ENCODE measurements at places on chromosomes 16 and 17.

DNA sequence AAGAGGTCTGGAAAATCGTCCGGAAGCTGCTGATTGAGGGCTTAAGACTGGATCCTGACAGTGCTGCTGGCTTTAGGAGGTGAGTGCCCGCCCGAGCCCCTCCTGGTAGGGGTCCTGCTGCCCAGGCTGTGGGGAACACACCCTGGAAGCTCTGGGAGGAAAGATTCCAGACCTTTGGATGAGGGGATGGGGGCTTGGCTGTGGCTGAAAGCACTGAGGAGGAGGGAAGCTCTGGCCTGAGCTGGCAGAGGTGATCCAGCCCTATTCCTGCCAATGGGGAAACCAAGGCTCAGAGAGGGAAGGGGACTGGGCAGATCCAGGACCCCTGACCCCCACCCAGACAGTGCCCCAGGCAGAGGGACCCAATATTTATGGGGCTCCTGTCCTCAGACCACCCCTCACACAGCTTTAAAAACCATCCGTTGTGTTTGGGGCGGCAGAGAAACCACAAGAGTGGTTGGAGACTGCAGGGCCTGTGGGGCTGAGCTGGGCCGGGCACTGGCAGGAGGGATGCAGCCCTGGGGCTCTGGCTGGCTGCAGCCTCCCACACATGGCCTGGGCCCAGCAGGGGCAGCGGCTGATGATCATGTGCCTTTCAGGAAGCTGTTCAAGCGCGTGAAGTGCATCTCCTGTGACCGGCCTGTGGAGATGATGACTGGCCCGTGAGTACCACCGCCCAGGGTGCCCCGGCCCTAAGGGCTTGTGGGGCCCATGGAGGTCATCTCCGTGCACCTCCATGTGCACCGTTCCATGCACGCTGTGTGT, 22.8 kb downstream of the UBALD1 start:
- no peak overlapping the region for H3K27ac ChIP-seq
- H3K27me3 ChIP-seq = no peaks in the 10 kb centered on the region
- H3K4me1 ChIP-seq = no peaks in the 10 kb centered on the region
- DNase-seq = no peak
- H3K4me3 ChIP-seq = no peak overlapping the region
- H3K36me3 ChIP-seq = no peaks in the 10 kb centered on the region

DNA sequence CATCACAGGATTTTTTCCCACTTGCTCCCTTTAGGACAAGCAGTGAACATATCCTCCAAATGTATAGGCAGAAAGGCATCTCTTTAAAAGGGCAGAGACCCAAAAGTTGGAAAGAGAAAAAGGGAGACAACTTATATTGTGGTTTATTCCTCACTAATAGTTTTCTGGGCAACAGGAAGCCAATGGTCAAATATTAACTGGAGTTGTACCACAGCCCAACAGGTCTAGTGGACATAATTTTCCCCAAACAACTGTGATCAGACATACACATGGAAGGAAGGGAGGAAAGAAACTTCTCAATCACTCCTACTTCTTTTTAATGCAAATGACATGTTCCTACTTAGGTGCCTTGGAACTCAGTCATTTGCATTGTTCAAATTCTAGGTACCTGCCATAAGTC, 78.4 kb downstream of the SOX9 start:
- H3K4me1 ChIP-seq = no peaks in the 10 kb centered on the region
- no peak overlapping the region for H3K27ac ChIP-seq
- H3K27me3 ChIP-seq = no peaks in the 10 kb centered on the region
- H3K36me3 ChIP-seq = no peaks in the 10 kb centered on the region
- no peak for DNase-seq

DNA sequence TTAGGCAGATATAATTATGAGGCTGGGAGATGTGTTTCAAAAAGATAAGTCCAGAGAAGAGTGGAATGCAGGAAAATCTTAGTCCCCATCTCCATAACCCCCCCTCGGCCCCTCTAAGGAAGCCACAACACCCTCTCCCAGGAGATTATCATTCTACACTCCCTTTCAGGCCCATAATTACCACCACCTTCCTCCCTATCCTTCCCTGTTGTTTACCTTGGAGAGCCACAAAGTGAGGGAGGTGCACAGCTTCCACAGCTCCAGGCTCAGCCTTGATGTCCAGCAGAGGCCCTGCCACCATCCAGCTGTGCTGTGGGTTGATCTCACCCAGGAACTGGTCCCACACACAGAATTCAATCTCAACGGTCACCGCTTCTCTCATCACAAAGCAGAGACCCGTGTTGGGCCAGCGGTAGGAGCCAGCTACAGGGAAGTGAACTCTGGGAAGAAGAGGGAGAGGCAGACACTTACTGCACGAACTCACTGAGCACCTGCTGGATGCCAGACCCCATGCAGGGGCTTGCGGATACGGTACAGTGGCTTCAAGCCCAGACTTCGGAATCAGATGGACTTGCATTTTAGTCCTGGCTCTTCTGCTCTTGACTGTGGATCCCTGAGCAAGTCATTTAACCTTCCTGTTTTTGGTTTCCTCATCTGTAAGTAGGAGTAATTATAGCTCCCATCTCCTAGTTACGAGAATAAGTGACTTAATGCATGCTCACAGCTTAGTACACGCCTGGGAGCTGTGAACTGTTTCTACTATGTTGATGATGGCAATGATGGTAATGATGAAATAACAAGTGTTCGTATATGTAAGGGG, 44.1 kb downstream of the MIS12 start:
- no peaks in the 10 kb centered on the region for H3K36me3 ChIP-seq
- no peaks in the 10 kb centered on the region for H3K27me3 ChIP-seq
- no peak for DNase-seq
- H3K4me1 ChIP-seq = no peaks in the 10 kb centered on the region
- H3K27ac ChIP-seq = no peak overlapping the region
- H3K4me3 ChIP-seq = no peak overlapping the region

DNA sequence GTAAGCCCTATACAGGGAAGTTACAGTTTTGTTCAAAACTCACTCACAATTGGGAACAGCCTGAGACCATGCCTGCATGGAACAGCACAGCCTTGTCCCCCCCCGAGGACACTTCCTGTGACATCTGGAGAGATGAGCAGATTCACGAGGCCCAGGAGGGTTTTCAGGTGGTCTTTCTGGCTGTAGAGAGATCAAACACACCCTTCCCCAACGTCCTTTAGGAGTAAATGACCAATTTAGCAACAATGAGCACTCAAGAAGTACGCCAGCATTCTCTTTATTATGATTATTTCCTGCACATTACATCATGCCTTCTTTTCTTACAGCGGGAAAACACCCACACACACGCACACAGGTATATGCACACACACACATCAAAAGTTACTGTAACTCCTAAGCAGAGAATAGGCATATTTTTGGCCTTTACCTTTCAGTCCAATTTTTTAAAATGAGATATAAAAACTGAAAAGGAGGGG, 39.0 kb downstream of the ADCY9 start:
- H3K4me1 ChIP-seq = no peaks in the 10 kb centered on the region
- no peak overlapping the region for H3K27ac ChIP-seq
- H3K4me3 ChIP-seq = no peak overlapping the region
- H3K36me3 ChIP-seq = no peaks in the 10 kb centered on the region
- DNase-seq = no peak

DNA sequence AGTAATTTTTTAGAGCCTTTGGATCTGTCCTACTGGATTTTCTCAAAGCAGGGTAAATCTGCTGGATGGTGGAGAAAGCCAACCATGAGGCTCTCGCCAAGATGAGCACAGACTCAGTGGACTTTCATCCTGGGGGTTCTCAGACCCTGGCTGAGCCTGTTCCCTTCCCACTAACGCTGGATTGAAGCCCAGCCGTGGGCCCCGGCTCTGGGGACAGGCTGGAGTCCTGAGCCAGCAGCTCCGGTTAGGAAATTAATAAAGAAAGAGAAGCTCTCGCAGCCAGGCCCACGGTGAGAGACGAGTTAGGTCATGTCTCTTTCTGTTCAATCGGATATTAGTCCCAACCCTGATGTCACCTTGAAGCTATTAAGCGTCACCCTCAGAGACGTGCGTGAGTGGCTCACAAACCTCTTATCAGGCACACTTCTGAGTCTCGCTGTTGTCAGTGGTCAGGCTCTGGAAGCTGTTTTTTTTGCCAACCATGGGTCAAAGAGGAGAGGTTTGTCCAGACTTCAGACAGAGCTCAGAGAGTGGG, 27.1 kb downstream of the MEOX1 start:
- no peak overlapping the region for H3K27ac ChIP-seq
- no peaks in the 10 kb centered on the region for H3K27me3 ChIP-seq
- no peak overlapping the region for H3K4me3 ChIP-seq
- H3K4me1 ChIP-seq = no peaks in the 10 kb centered on the region

- peak overlapping the region; percentile 45 for H3K4me3 ChIP-seq
- DNase-seq = no peak
- H3K27me3 ChIP-seq = peaks cover 31% of the 10 kb centered on the region
- no peak overlapping the region for H3K27ac ChIP-seq
Measured at GRCh38 chr17:19534562-19535149, 1.0 kb downstream of the SLC47A1 start.

GRCh38 chr17:31226373-31226772, 70.7 kb downstream of the OMG start:
- H3K27ac ChIP-seq = no peak overlapping the region
- DNase-seq = no peak
- no peaks in the 10 kb centered on the region for H3K4me1 ChIP-seq
- no peaks in the 10 kb centered on the region for H3K27me3 ChIP-seq

GRCh38 chr17:2906901-2907300, 110.7 kb downstream of the RAP1GAP2 start:
- DNase-seq = no peak
- H3K27me3 ChIP-seq = no peaks in the 10 kb centered on the region
- H3K4me3 ChIP-seq = no peak overlapping the region
- no peak overlapping the region for H3K27ac ChIP-seq
- H3K36me3 ChIP-seq = no peaks in the 10 kb centered on the region
